ENCODE measurements at places on chromosomes 16 and 17. TPM values are rescaled to one million over a fixed set of nuclear protein-coding genes. Genes with fewer than 3 reads are reported as not detected.

CLEC19A gene
- total RNA-seq = not detected

CDH15 gene
- not detected for total RNA-seq

IL34 gene
- total RNA-seq = 0.14 TPM

TERB1 gene
- total RNA-seq = 0.22 TPM

Data from thoracic aorta endothelial cell (primary cell).